ENCODE measurements at places on chromosomes 13 and 19. TPM values are rescaled to one million over a fixed set of nuclear protein-coding genes. Genes with fewer than 3 reads are reported as not detected.
A peak's percentile ranks its signal among the peaks of the same experiment; 100 is the strongest.

Gene IGSF23
- not detected for polyA plus RNA-seq

Gene TMEM238
- polyA plus RNA-seq = not detected

Gene SHISA7
- 0.39 TPM for polyA plus RNA-seq

Gene CASP14
- polyA plus RNA-seq = not detected

GRCh38 chr13:66967811-66968597 lies 262.1 kb downstream of the PCDH9 start:
- no peak for DNase-seq

- no peak for DNase-seq
These were observed 52.0 kb upstream of the NPAS1 start for GRCh38 chr19:46967578-46968032.

GRCh38 chr13:99968521-99969452 lies 2.8 kb downstream of the ZIC5 start:
- DNase-seq = peak; percentile 56

DNA sequence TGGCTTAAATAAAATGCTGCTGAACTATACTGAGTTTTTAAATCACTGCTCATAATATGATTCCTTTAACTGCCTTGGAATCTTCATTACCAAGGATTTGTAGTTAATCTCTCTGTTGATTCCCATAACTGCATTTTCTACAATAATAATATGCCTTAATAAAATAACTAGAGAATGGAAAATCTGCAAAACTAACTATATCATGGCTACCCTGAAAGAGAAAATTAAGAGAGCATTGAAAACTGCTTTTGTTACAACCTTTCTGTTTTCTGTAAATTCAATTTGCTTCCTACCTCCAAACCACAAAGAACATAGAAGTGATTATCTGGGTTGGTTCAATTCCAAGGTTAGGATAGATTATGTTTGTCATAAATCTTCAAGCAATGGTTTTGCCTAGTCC lies 202.8 kb upstream of the ATXN8OS start:
- no peak for DNase-seq

- no peak for DNase-seq
These were observed 159.0 kb upstream of the FNDC3A start for GRCh38 chr13:48816700-48817099.

DNA sequence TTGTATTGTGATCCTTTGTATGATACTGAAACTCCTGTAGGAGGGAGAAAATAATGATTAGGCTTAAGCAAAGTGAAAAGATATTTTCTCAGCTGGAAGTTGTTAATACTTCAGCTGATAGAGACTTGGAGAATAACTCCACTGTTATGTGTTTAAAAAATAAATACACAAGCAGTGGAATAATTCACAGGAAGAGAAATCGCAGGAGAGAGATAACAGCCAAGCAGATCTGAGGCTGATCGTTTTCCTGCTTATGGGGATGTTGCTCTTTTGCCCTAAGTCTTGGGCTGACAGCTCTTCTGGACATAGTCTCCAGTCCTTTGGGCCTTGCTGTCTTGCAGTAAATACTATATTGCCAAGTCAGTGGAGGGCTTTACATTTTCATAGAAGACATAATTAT lies 93.3 kb downstream of the OLFM4 start:
- peak; percentile 63 for DNase-seq

DNA sequence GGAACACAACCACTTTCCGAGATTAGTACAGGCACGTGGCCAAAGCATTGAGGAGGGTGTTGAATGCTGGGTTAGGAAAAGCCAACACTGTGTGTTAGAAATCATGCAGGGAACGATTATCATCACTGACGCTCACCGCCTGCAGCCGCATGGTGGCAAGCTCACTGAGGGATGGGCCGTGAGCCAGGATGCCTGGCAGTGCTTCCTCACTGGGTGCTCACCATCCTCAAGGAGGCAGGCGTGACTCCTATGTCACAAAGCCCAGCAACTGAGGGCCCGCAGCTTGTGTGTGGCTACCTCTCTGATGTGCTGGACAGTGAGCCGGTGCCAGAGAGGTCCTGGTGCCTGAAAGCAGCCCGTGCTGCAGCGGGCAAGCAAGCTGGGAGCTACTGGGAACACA lies 30.4 kb upstream of the TIMM44 start:
- DNase-seq = no peak

DNA sequence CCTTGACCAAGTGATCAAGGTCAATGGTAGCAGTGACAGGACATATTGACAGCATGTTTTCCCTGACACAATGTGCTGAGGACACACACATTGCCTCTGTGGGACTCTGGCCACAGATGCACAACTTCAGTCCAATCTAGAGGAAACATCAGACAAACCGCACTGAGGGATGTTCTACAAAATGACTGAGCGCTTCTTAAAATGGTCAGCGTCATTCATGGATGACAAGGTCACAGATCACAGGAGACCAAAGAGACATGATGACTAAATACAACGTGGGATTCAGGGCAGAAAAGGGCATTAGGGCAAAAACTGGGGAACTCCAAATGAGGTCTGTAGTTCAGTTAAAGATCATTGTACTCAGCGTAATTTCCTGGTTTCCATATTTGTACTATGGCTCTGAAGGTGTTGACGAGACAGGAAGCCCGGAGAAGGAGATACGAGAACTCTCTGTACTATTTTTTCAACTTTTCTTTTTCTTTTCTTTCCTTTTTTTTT lies 20.6 kb downstream of the PBX4 start:
- DNase-seq = no peak

DNA sequence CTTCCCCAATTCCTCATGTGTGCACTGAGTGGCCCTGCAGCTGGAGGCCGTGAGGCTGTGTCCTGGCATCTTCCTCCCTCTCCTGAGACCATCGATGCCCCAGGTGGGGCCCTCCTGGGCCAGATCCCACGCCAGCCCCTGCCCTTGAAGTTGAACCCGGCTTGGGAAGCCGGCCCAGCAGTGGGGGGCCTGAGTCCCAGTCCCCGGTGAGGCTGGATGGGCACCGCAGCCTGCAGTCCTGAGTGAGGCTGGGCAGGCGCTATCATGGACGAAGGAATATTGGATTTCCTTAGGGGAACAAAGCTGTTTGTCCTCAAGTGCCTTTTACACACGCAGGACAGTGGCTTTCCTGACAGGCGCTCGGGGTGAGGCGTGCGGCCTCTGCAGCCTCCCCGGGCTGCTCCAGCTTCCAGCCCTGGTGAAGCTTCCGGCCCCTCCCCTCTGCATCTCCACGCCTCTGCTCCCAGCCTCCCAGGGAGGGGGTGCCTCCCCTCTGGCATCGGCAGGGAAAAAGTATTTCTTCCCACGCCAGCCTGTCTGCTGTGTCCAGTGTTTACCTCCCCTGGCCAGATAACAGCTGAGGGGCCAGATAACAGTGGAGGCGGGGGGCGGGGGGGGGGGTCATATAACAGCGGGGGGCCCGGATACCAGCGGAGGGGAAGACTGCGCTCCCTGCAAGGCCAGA lies 159.5 kb downstream of the KDM4B start:
- DNase-seq = peak; percentile 78

- no peak for DNase-seq
These were observed 17.5 kb upstream of the CAMSAP3 start for GRCh38 chr19:7578127-7578526.

DNA sequence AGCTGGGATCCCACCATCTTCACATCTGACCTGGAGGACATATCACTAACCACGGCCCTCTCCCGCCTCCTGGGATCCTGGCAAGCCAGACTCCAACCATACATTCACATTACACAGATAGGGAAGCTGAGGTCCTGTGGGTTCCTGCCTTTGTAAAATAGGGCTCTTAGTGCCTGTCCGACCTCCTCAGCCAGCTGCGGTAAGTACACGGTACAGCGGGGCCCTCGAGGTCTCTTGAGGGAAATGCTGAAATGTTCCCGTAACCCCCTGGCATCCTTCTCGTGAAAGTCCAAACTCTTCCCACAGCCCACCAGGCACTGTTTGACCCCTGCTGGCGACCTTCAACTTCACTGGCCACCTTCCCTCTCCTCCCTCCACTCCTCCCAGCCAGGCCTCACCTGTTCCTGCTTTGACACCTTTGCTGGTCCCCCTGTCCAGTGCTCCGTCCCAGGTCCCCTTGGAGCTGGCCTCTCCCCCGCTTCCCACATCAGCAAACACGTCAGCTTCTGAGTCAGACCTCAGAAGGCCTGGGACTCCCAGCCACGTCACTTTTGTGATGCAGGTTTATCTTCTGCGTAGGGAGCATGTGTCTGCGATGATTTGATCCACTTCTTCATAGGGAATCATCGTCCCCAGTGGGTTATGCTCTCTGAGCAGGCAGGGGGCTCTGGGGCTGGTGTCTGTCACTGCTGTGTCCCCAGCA lies 8.8 kb upstream of the GNG7 start:
- DNase-seq = no peak

DNA sequence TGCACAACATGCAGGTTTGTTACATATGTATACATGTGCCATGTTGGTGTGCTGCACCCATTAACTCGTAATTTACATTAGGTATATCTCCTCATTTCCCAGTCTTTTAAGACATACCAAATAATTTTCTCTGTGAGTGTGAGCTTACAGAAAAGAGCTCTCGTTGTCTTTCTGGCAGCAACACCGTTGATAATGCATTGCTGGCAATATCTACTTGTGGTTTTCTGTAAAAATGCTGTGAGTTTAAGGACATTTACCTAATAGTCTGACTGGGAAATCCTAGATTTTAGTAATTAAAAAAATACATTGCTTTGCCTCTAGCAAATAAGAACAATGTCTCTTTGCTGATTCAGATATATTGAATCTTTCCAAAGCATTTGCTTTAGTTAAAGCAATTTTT lies 8.4 kb downstream of the IGFL3 start:
- no peak for DNase-seq

- DNase-seq = no peak
These were observed 24.6 kb upstream of the KLF12 start for GRCh38 chr13:74158571-74159352.

All from muscle of back (tissue), 13 donors.